ENCODE measurements at places on chromosomes 4 and X.

DNA sequence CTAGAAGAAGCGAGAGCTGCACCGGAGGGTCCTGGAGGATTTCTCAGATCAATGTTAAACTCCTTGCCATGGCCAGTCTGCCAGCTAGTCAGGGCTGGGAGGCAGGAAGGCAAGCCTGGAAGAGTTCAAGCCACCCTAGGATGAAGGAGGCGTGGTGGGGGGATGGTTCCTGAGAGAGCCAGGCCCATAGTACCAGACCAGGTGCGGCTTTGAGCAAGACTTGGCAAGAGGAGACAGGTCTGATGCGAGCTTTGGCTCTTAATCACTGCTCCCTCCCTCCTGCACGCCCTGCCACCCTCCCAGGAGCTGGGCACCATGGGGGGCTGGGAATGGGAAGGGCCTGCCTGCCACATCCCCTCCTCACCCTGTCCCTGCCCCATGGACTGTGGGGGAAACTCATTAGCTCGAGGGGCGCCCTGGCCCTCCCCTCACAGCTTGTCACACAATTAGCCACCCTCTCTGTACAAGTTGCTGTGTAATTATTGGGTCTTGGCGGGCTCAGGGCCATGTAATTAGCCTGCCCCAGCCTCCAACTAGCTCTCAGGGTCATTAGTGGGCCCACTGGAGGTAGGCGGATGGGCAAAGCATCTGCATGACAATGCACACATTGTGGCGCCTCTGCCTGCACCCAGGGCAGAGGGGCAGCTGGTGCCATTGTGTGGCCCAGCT, 50.3 kb downstream of the EFNB1 start:
- no peak for DNase-seq

- DNase-seq = no peak
These were observed 48.5 kb downstream of the SNCA start for GRCh38 chr4:89788206-89789072.

DNA sequence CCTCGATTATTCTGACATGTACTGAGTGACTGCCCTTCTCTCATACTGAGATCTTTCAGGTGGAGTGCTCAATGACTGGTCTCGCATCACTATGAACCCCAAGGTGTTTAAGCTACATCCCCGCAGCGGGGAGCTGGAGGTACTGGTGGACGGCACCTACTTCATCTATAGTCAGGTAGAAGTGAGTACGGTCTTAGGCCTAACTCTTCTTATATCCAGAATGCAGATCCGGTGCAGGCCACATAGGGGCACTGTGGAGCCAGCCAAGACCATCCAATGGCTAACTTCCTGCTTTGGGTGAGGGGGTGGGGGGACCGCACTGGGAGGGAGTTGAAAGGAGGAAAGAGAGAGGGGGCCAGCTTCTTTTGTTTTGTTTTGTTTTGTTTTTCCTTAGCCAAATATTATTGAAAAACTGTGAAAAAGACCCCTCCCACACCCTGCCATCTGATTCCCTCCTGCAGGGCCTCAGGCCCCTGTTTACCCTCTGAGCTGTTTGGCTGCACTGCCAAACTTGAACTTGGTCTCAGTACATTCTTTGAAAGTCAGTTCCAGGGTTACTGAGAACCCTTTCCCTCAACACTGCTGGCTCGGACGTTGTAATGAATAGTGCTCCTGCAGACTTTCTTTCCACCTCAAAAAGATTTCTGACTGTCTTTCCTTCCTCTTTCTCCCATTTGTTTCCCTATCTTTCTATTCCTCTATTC, 16.2 kb downstream of the AWAT2 start:
- DNase-seq = peak; percentile 4

DNA sequence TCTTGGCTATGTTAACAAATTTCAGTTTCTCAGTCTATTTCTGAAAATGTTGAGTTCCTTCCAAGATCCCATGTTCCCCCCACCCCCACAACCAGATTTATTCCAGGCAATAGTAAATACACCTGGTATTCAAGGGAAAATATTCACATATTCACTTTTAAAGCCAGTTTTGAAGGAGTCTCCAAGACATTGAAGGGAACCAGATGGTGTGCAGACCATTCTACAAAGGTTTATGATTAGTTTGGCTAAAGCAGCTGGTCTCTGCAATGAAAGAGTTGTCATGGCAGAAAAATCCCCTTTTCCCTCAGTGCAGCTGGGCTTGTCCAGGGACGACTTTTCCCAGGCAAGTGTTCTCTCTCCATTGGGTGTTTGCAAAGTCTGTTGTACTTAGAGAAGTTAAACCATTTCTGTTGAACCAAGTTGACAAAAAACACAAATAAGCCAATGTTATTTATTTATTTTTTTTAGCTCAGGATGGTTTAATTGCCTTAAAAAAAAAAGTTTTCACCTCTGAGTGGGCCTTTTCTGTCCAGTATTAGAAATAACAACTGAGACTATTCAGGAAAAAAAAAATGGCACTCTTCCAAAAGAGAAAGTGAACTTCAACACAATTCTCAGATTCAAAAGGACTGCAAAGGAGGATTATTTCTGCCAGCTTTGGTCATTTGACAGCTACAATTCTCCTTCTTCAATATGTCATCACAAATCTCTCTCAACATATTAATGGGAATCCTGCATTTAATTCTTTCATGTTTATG, 410.6 kb downstream of the IL1RAPL1 start:
- DNase-seq = no peak

DNA sequence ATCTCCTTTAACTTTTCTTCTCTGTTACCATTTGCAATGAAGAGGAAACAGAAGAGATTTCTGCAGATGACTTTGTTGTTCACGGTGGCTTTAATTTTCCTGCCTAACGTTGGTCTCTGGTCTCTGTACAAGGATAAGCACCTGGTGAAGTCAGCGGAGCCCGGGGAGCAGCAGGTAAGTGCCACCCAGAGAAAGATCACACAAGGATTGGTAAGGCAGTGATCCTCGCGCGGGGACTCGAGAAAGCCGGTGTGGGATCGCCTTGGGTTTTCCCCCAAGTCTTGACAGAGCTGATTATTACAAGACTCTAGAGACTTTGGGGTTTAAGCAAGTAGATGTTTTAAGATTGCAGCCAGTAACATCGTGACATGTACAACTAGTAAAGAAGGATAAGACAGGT, 1.3 kb downstream of the GALNTL6 start:
- no peak for DNase-seq

- DNase-seq = no peak
These were observed 691.9 kb downstream of the TECRL start for GRCh38 chr4:63717384-63717783.

GRCh38 chr4:176499518-176499917, 179.8 kb downstream of the SPCS3 start:
- DNase-seq = no peak

GRCh38 chr4:103996064-103996463, 276.3 kb upstream of the TACR3 start:
- no peak for DNase-seq

GRCh38 chrX:9285342-9285771, 179.5 kb upstream of the TBL1X start:
- DNase-seq = peak; percentile 56

DNA sequence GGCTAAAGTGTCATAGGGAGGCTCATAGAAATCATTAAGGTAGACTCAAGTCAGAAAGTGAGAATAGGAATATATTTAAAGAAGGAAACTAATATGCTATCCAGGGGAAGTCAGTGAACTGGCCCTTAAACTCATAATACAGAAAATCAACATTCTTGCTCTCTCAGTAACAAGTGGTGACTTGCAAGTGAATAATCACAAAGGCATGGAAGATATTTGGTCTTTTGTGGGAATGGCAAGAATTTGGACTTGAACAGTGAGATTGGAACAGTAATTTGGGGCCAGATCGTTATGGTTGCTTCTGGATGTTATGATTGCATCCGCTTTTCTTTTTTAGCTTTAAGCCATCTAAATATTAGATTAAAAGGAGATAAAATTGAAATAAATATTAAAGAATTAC, 103.8 kb downstream of the TBC1D19 start:
- no peak for DNase-seq

DNA sequence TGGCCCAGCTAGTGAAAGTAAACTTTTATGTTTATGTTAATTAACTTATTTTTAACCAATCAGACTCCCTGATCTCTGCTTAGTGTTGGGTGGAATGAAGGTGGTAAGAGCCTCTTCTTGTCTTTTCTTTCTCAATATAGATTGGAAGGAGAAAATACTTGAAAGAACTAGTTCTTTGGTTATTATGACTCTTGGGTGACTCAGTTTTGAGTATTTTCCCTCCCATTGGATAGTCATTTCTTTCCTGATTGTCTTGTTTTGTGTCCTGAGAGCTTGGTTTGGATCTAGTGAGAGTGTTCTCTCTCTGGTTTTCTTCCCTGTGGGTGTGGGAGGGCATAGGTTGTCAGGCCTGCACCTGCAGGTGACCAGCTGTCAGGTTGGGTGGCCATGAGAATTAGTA, 172.0 kb upstream of the GLRA2 start:
- no peak for DNase-seq

- no peak for DNase-seq
These were observed 1602.4 kb upstream of the ADGRL3 start for GRCh38 chr4:59597536-59598329.

- no peak for DNase-seq
These were observed 5.9 kb upstream of the ARSD start for GRCh38 chrX:2934715-2935710.

DNA sequence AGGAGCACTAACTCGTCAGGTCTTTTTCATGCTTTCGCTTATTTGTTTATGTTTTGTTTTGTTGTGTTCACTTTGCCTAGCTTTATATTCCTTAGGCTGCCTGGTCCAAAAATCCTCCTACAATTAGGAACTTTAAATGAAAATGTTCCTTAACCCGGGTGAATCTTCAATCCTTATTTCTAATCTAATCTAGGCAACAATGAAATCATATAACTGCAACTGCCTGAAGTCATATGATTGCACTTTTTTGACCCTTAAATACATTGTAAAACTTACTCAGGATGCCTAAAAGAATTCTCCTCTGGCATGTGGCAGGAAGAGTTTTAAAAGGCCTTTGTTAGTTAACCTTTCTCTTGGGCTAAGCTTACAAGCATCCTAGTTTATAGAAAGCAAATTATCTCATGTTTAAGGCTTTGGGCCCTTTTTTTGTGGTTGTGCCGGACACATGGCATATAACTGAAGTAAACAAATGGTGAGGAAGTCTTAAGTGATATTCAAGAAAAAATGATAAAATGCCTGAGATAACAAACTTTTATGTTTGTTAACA, 279.4 kb downstream of the FAT4 start:
- no peak for DNase-seq

GRCh38 chr4:129514852-129515251, 418.9 kb downstream of the C4orf33 start:
- no peak for DNase-seq

GRCh38 chr4:7783541-7783940, 156.1 kb downstream of the AFAP1 start:
- no peak for DNase-seq

DNA sequence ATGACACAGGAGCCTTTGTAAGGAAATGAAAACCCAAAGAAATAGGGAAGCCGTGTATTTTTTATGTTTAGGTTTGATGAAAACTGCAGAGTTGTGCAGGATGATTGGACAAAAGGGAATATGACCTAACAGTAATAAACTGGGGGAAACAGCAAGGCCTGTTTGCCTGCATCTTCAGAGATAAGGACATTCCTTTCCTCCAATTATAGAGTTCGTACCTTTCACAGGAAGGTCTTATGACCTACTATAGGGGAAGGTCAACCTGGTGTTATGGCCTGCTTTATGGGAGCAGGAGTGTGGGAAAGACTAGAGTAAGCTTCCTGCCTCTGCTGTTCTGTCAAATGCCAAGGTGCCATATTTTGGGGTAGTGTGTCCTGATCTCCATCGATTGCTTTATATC, 42.5 kb downstream of the BBS12 start:
- no peak for DNase-seq

DNA sequence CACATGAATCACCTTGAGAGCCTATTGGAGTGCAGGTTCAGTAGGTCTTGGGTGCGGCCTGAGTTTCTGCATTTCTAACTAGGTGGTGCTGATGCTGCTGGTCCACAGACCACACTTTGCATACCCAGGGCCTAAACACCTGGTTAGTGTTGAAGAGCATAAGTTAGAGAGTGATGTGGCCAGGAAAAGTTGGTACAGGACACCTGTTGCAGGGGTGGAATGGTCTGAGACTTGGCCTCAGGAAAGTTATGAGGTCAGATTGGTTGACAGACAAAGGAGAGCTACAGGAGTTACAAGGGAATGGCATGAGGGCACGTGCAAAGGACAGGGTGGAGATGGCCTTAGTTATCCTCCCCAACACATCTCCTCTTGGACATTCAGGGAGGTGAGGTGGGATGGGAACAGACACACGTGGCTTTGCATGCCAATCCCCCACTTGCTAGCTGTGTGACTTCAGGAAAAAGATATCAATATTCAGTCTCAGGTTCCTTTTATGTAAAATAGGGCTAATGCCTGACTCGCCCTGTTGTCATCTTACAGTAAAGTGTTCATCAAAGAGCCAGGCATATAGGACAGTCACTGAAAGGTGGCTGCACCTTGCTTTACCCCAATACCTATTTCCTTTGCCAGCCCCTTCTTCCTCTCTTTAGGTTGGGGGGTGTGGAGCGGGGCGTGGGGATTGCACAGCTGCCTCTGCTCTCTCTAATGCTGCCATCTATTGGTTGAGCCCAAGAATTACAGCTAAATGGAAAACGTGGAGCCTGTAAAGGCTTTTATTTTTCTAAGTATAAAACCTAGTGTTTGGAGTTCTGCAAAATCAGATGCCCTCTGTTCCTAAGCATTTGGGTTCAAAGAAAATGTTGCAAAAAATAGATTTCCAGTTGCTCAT, 47.5 kb downstream of the ATG4A start:
- no peak for DNase-seq

DNA sequence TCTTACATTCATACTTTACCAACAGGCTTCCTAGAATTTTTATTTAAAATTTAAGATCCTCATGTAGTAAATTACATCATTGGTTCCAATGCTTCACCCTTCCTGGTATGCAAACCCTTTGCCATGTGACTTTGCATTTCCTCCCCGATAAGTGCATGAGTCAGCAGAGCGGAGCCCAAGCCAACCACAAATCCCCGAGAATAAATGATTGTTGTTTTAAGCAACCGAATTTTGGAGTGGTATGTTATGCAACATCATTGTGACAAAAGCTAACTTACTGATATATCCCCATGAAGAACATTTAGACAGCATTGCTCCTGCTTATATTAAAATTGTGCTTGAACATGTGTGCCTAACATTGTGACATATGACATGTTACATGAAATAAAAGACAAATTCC, 199.4 kb upstream of the DDX53 start:
- no peak for DNase-seq

DNA sequence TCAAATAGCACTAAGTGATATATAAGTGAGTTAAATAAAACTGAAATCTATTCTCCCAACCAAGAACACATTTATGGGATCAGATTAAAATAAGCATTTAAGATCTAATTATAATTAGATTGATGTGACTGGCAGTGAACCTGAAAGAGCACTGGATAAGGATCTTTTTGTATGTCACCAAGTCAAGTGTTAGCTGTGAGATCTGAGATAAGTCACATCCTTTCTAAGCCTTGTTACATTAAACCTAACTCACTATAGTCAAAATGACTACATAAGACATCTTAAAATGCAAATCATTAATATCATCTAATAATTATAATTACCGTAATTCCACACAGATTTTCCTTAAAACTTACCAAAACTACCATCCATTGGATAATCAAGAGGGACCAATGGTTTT, 1.6 kb downstream of the CCNA2 start:
- no peak for DNase-seq

- no peak for DNase-seq
These were observed 180.5 kb downstream of the GLUD2 start for GRCh38 chrX:121227888-121228287.
